ENCODE measurements at places on chromosomes 2 and 18.

DNA sequence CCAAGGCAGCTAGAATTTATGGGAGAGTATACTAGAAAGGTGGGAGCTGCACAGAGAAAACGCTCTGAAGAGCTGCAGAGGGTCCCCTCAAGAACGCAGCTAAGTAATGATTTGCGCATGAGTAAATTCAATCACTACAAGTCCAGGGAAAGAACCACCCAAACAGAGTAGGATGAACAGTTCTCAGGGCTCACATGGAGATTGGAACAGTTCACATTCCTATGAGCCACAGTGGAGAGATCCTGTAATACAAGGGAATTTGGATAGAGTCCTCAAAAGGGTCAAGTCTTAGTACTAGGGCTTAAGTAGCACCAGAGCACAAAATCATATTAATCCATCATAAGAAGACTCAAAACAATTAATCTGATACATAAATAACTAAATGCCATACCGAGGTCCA is 12.7 kb downstream of the OLA1 start:
- peak; percentile 67 for ATAC-seq

GRCh38 chr2:113840518-113840917 is 49.4 kb upstream of the ACTR3 start:
- ATAC-seq, result no peak

DNA sequence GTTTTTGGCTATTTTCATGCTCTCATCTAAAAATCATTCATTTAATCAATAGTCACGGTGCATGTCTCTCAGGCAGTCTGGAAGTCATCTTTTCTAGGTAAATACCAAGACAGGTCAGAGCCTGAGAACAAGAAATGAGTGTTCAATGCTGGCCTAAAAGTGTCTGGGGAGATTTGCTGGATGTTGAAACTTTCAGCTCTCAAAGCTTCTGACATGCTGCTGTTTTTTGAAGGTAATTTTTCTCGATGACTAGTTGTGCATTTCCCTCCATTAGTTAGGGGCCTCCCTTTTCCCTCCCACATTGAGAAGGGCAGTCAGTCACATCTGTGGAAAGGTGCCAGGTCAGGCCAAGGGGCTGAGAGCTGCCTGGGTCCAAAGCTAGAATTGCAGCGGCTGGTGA is 115.6 kb downstream of the LPIN1 start:
- no peak for ATAC-seq

DNA sequence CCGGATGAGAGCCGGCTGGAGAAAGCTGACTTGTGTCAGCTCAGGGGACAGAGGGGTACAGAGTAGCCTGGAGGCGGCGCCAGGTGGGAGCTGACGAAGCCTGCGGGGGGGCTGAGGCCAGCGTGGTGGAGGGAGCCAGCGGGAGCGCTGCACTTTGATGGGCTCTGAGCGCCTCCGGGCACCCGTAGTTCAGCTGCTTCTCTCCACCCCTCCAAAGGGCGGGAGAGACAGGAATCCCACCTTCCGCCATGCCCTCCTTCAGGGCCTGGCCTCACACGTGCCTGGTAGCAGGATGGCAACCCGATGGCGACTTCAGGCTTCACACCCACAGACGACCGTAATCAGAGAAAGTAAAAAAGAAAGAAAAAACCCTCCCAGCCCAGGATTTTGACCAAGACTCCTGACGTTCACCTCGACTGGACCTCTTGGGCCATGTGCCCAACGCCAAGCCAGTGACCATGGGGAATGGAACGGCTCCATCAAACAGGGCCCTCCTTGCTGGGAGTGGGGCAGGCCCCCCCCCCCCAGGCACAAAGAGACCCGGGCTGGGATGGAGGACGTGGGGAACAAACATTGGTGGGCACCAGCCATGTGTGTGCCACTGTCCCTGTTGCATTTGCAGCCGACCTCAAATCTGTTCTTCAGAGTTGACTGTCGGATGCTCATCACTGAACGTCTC is 60.7 kb upstream of the ASAP2 start:
- no peak for ATAC-seq

- ATAC-seq, result no peak
Observed at GRCh38 chr2:133292259-133292658, 276.0 kb downstream of the NCKAP5 start.

DNA sequence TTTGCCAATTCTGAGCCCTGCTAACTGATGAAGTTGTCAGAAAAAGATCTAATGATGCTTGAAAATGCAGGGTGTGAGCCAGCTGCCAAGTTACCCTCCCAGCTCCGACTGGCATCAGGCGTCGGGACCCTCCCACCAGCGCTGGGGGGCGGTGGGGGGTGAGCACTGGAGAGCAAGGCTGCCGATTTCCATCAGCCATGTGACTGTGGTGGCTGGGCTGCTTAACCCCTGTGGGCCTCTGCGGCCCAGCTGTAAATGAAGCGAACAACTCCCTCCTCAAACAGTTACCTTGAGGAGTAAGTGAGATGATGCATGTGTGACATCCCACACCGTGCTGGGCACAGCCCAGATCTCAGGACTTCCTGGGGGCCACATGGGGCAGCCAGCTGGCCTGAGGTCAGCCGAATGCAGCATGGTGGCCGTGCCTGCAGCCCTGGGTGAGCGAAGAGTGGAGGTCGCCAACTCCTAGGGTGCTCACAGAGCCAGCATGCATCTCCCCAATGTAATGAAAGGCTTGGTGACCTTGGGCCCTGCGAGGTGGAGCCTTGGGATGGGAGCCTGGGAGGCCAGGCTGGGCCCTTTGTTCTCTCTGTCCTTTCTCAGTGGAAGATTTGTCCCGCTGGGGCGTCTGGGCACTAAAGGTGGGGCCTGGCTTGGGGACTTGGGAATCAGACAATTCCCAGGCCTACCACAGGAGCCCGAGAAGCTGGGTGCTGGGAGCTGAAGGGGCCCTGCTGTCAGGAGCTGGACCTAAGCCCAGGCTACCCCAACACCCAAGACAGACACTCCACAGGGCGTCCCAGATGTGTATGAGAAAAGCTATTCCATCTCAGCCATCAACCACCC is 25.1 kb downstream of the CIB4 start:
- ATAC-seq, result no peak

- ATAC-seq, result no peak
Observed at GRCh38 chr2:235032466-235032865, 80.6 kb downstream of the SH3BP4 start.

- no peak for ATAC-seq
Observed at GRCh38 chr2:67283641-67284040, 113.5 kb upstream of the ETAA1 start.

DNA sequence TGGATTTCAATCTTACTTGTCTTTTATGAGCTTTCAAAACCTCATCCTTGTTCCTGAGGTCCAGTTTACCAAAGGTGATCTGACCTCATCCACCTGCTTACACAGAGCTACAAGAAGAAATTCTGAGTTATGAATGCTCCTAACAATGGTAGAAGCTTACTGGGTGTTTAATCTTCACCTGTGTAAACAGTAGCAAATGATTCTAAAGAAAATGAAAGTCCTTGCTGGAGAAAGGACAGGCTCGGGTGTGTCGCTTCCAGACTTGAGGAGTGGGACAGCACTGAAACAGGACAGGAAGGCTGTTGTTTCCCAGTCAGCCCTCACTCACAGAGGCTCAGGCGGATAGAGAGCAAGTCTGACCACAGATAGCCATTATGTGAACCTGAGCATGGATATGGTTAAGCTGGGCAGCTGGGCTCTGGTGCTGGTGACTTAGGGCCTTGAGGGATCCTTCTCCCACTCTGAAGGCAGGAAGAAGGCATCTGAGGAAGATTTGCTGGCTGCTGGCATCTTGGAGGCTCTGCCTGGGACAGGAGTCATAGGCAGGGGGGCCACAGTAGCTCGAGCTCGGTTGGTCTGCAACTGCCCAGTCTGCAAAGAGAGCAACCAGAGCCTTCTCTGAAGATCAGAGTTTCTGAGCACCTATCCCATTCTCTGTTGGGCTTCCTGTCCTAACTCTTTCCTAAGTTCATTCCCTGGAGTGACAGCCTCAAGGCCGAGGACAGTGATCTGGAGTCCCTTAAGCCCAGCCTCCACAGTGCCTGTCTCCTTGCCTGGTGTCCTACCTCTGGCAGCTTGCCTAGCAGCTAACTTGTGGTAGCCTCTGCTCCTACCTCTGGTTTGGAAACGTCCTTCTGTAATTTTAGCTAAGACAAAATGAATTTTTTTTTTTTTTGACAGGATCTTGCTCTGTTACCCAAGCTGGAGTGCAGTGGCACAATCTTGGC is 4.0 kb downstream of the DOK1 start:
- no peak for ATAC-seq

GRCh38 chr2:147464737-147465357 is 380.0 kb upstream of the ACVR2A start:
- no peak for ATAC-seq

- ATAC-seq, result no peak
Observed at GRCh38 chr2:177229442-177230242, 17.0 kb downstream of the HNRNPA3 start.

DNA sequence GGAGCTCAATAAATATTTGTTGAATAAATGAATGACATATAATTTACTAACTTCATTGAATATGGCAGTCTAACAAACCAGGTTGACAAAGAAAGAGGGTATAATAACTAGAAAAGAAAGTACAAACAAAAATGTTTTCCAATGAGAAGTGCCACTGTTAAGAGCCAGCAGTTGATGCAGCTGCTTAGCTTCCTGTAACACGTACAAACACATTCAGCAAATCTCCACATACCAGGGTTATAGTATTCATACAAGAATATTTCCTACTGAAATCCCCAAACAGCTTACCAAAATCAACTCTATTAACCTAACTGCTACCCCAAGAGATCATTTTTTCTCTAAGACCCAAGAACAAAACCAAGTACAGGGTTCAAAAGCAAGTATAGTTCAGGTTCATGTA is 77.7 kb downstream of the THADA start:
- no peak for ATAC-seq

DNA sequence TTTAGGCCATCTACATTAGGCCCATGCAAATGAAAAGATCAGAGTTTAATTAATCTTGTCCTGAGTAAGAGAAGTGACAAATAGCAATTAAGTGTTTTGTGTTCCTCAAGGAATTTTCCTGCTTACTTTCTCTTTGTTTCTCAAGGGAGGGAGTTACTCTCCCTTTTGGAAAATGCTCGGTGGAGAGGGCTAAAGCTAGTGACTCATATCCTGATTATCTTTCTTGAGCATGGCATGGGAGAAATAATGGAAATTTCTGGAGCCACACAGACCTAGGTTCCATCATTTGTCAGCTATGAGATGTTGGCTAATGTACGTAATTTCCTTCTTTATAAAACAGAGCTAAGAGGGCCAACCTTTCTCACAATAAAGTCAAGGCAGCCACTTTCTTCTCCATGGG is 177.1 kb downstream of the ETAA1 start:
- ATAC-seq, result peak; percentile 68

- no peak for ATAC-seq
Observed at GRCh38 chr2:105751272-105751671, 6.6 kb downstream of the NCK2 start.

GRCh38 chr2:46116150-46116549 is 181.1 kb upstream of the EPAS1 start:
- no peak for ATAC-seq

DNA sequence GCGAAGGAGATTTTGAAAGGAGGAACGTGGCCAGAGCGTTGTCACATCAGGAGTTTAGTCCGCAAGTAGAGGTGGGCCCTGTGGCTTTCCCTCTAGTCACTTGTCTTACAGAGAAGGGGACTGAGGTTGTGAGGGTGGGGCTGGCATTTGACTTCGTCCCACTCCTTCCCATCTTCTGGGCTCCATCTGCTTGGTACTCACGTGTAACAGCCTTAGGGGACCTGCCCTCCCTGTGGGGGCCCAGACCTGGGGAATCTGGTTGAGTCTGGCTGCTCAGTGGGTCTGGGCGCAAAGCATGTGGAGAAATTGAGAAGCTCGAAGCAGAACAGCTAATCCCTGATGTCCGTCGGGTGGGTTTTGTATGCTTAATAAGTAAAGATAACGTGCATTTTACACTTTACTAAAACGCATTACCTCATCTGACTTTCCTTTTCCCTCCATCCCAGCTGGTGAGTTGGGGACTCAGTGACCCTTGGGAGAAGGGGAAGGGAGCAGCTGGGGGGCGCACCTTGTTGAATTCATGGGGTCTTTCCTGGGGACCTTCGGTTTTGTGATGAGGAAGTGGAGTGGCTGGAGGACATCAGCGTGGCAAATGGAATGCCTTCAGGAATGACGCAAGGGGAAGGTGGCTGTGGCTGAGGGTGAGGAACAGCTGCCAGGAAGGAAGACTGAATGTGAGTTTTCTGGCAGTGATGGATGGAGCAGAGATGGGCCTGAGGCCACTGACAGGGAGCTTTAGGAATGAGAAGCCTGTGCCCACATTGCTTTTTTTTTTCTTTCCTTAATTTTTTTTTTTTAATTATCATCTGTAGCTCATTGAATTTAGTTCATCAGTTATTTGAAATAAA is 44.8 kb downstream of the ASAP2 start:
- peak; percentile 59 for ATAC-seq

- ATAC-seq, result no peak
Observed at GRCh38 chr2:236782938-236783337, 213.3 kb downstream of the ACKR3 start.

GRCh38 chr2:51232027-51232426 is 200.1 kb upstream of the NRXN1 start:
- ATAC-seq, result no peak

DNA sequence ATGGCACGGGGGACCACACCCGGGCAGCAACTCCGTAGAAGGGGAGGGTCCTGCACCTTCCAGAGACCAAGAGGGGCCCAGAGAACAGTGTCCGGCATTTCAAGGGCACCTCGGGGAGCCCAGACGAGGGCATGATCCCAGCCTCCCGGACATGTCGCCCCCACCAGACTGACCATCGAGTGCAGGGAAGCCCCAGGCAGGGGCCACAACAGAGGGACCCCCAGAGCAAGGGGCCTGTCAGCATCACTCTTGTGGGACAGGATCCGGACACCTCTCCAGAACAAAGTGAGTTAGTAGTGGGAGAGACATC is 50.4 kb upstream of the CTDP1 start:
- ATAC-seq, result no peak

GRCh38 chr2:204010628-204011560 is 74.3 kb downstream of the ICOS start:
- no peak for ATAC-seq

- no peak for ATAC-seq
Observed at GRCh38 chr2:177551989-177552421, 159.4 kb downstream of the AGPS start.

GRCh38 chr2:189134485-189134884 is 45.1 kb downstream of the COL5A2 start:
- ATAC-seq, result no peak

GRCh38 chr2:167721593-167721992 is 525.8 kb downstream of the STK39 start:
- ATAC-seq, result no peak

DNA sequence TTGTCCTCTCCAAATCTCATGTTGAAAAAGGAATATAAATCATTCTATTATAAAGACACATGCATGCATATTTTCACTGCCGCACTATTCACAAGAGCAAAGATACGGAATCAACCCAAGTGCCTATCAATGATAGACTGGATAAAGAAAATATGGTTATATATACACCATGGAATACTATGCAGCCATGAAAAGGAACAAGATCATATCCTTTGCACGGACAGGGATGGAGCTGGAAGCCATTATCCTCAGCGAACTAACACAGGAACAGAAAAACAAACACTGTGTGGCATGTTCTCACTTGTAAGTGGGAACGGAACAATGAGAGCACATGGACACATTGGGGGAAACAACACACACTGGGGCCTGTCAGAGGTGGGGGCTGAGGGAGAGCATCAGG is 28.1 kb upstream of the PARD3B start:
- ATAC-seq, result no peak
